Brain pericyte (primary cell): ENCODE measurements at places on chromosomes 16 and 17.
A peak's percentile ranks its signal among the peaks of the same experiment; 100 is the strongest.

DNA sequence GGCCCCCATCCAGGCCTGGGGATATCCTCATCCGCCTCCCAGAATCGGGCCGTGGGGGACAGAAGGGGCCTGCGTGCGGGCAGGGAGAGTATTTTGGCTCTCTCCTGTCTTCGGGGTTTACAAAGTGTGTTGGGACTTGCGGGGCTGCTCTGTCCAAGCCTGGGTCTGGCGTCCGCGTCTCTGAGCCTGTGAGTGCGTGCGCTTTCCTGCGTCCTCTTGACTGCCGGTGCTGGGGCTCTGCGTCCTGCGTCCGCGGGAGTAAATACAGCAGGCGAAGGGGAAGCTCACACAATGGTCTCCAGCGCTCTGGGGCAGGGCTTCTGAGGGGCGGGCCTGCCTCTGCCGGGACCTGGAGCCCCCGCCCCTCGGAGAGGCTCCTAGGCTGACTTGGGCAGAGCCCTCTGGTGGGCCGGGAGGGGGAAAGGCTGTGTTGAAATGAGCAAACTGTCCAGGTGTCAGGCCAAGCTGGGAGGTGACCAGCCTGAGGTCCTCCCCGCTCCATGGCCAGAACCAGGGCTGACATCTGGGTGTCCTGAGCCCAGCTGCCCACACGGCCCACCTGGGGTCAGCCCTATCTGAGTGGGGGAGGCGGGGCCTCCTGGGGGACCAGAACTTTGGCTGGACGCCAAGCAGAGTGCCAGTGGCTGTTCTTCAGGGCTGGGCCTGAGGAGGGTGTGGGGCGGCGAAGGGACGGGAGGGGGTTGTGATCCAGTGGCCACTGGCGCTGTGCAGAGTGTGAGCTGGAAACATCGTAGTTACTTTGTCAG, 233.6 kb downstream of the SEC14L1 start:
- peak; percentile 65 for DNase-seq

DNA sequence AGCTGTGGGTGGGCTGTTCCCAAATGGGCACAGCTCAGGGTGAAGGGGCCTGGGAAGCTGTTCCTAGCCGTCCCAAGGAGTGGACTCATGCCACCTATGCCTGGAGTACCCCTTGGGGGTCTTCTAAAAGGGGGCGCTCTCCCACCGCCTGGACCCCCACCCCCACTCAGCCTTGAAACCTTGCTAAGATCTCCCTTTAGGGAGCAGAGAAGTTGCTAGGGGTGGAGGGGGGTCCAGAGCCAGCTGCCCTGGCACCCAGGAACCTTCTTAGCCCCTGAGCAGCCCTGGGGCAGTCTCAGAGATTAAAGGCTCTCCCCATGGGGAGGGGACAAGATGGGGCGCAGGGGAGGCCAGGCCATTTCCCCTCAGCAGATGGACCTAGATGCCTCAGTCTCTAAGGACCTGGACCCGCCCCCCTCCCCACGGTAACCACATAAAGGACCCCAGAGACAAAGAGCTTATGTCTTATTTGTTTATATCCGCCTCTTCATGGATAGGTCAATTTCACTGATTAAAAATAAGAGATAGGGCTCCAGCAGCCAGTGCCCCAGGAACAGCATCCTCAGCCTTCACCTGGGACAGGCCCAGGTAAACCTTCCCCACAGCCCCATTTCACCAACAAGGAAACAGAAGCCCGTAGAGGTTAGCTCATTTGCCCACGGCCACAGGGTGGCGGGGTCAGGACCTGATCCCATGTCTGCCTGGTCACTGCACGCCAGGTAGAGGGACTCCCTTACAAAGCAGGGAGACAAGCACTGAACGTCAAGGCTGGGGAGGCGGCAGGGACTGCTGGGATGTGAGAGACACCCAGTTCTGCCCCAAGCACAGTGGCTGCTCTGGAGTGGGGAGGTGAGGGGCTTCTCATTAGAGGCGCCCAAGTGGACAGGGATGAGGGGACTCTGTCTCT, 3.4 kb downstream of the MTSS2 start:
- DNase-seq, result no peak

DNA sequence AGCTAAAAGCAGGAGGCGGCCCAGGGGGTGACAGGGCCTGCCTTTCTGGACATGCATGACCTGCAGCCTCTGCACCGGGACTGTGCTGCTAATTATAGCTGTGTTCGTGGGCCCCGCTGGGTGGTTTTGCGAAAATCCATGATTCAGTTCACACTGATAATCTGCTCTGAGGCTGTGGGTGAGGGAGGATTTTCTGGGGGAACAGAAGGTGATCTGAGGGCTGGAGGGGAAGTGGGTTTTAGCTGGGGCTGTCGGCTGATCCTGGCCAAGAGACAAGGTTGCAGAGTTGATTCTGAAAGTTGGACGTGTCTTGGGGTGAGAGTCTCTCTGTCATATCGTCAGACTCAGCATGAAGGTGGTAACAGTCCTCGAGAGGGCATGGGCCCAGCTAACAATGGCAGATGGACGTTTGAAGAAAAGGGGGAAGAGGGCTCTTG, 187.5 kb upstream of the ZNF469 start:
- DNase-seq, result no peak

DNA sequence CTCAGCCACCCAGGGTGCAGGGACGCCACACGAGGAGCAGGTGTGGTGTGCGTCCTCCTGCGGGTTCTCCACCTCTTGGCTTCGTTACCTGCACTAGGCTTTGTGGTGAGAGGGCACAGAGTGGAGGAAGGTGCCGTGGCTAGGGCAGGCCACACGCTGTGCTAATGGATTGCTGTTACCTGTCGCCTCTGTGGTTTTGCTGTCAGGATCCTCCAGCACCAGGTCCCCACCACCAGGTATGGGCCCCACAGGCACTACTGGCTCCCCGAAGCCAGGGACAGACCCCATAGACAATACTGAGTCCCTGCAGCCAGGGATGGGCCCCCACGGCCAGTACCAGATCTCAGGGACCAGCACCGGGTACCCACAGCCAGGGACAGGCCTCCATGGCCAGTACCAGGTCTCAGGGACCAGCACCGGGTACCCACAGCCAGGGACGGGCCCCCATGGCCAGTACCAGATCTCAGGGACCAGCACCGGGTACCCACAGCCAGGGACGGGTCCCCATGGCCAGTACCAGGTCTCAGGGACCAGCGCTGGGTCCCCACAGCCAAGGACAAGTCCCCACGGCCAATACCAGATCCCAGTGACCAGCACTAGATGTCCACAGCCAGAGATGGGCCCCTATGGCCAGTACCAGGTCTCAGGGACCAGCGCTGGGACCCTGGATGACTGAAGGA, 315.6 kb downstream of the SEC14L1 start:
- no peak for DNase-seq

GRCh38 chr17:79332011-79332554, 257.5 kb downstream of the ENGASE start:
- no peak for DNase-seq

DNA sequence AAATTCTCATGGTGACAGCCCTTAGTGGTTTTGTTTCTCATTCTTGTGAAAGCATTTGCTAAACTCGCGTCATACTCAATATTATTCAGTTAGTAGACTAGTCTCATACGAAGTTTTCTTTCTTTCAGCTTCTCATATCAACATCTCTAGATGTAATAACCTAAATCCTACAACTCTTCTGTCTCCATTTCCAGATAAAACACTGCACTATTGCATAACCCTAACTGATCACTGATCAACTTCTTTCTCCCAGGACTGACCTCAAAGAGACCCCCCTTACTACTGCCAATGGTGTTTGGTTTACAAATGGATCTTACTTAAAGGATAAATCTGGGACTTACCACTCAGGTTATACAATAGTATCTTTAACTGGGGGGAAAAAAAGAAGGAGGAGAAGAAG, 36.3 kb upstream of the TEKT1 start:
- no peak for DNase-seq
